Stimulated activated CD4-positive, alpha-beta T cell treated with anti-CD3 and anti-CD28 coated beads, Interleukin-1b, Interleukin-23, amount 100 ng/mL, for 1 hour (primary cell): ENCODE measurements at places on chromosomes 11 and 22.

GRCh38 chr22:39287076-39287725 is 32.2 kb downstream of the RPL3 start:
- DNase-seq: no peak

DNA sequence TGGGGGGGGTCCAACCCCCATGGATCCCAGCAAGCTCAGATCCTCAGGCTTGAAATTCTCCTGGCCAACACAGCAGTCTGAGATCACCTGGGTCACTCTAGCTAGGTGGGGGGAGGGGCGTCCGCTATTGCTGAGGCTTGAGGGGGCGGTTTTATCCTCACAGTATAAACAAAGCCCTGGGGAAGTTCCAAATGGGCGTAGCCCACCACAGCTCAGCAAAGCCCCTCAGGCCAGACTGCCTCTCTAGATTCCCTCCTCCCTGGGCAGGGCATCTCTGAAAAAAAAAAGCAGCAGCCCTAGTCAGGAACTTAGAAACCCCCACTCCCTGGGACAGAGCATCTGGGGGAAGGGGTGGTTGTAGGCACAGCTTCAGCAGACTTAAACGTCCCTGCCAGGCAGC is 16.7 kb downstream of the TRPC6 start:
- no peak for DNase-seq

- DNase-seq: no peak
Measured at GRCh38 chr22:43862074-43862881, at the start of gene SULT4A1. SULT4A1 (minus strand) TSS chr22:43862513; CDS start chr22:43862382, 131 bp downstream.

DNA sequence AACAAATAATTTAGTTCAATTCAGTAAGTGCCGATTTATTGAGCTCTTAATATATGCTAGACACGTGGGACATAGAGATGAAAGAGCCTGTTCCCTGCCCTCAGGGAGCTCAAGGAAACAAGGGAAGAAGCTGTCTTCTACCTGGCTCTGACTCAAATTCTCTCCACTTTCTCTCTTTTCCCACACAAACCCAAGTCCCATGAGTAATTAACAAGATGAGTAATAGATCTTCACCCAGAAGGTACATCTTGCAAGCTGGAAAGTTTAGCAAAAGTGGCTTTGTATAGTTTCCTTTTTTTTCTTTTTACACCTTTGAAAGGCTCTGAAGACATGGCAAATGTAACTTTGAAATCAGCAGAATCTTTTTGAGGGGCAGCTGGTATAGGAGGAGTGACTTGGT is 48.2 kb upstream of the CHST1 start:
- no peak for DNase-seq

DNA sequence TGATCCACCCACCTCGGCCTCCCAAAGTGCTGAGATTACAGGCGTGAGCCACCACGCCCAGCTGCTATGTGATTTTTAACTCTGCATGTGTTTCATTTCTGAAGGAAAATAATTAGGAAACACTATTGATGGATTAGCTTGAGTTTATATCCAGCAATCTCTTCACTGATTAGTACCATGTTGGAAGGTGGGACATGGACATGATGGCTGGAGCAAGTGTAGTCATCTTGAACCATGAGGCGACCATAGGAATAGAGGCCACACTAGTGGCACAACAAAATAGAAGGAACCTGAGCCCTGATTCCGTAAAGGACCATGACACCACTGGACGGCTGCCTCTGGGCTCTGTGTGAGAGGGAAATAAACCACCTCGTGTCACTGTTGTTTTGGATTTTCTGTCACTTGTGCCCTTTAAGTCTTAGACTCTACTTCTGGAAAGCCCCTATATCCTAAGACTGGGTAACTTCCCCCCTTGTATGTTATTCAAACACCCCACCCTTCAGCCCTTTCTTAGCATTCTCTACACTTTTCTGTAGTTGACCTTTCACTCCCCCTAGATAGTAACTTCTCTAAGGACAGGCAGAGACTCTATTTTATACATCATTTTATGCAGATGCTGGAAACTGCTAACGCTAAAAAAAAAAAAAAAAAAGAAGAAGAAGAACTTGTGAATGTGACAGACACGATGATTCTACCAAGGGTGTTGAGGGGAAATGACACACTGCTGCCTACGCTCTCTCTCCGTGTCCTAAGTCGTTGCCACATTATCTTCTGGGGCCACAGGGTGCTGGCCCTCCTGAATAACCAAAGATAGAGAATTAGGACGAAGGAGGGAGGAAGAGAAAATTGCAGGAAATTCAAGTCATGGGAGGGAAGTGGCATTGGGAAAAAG is 2.7 kb upstream of the VPS37C start:
- no peak for DNase-seq

DNA sequence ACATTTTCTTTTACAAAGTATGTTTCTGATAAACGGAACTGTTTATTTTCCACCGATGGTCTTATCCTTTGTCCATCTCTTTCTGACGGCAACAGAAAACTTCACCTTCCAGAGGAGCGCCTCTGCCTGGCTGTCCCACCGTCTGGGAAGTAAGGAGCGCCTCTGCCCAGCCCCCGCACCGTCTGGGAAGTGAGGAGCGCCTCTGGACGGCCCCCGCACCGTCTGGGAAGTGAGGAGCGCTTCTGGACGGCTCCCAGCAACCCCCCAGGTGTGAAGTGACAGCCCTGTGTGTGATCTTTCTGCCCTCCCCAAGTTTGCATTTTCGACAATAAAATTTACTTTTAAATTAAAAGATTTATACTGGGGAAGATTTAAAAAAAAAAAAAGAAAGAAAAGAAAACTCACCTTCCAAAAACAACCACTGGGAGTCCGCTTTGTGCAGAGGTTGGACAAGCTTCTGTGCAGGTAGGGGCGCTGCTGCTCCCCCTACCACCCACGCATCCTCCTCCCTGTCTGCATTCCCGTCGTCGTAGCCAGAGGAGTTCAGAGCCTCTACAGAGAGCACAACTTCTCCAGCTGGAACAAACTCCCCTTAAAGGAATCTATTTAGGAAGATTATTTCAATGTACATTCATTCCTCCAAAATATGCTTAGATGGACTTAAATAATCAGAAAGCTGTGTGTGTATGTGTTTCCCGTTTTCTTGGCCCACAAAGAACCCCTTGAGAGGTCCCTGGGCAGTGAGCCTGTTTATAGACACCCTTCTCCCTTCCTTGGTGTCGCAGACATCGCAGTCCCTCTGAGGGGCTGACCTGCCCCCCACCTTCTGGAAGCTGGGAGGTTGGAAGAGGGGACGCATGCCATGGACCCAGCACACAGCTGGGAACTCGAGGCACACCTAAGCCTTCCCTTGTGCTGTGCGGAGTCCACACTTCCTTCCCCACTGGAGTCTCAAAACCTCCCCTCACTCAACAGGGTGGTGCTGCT is 849 bp upstream of the APOBEC3B start:
- no peak for DNase-seq

GRCh38 chr11:68163691-68164090 is 42.5 kb upstream of the CHKA start:
- DNase-seq: no peak

DNA sequence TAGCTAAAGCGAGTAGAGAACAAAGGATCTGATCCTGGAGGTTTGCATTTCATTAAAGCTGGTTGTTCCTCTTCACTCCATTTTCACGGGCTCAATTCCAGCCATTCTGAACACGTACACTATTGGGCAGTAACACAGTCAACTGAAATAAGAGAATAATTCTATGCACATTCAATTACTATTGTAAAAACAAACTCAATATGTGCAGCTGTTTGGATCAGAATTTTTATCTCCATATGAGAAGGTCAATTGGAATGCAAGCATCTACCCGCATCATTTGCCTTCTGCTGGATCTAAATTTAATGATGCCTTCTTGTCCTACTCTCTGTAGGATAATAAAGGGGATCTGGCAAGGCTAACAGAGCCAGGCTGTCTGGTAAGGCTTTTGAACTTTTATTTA is 562.8 kb upstream of the CCDC179 start:
- DNase-seq: no peak

GRCh38 chr11:26778000-26778757 is 56.3 kb upstream of the SLC5A12 start:
- no peak for DNase-seq

GRCh38 chr11:2178906-2179494 is 7.4 kb upstream of the TH start:
- no peak for DNase-seq

DNA sequence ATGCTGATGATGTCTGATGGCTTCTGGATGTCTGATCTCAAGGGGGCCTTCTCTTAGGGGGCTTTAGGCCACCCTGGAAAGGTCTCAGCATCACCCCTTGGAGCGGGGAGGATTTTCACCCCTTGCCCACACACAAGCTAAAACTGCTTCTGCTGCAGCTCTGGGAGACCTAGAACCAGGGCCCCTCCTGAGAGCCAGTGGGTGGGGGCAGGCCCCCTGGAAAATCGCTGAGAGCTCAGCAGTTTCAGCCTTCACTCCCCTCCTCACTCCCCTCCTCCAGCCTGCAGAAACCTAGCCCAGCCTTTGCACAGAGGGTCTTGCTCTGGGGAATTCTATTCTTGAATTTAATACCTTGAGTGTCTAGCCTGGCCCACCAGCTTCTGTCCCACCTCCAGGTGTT is 17.2 kb downstream of the CD6 start:
- no peak for DNase-seq

- no peak for DNase-seq
Measured at GRCh38 chr11:40819230-40819629, 640.2 kb downstream of the LRRC4C start.

DNA sequence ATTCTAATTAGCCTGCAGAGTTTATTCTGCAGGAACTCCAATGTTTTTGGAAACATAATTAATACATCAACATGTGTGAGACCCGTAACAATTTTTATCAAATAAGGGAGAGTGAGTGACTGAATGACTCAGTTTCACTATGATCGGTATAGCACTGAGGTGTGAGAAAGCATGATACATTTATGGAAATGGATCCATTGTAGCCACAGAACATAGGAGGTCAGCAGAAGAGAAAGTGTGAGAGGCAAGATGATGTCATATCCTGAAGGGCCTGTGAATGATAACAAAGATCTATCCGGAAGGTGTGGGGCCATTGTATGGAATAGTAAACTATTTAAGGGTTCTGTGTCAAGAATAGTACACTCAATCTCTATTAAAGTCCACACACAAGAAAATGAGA is 1406.1 kb upstream of the TENM4 start:
- no peak for DNase-seq

- no peak for DNase-seq
Measured at GRCh38 chr11:86234831-86235461, 9.6 kb upstream of the EED start.

DNA sequence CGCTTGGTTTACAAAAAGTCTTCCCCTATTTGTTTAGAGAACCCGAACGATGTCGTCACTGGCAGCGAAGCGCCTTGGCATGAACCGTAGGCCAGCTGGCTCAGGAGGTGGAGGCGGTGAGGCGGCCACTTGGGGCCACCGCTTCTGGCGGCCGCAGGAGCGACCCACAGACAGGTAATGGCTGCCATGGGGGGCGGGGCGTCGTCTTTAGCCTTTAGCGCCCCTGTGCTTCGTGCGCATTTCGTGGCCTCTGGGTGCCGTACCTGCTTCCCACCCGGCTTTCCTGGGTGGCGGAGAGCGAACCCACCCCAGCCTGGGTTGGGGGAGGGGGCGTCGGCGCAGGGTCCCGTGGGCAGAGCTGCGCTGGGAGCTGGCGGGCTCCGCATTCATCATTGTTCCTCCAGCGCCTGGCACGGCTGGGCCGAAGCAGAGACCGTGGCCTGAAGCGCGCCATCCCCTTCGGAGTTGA is 469 bp upstream of the OSBP2 start:
- peak; percentile 30 for DNase-seq
